Activated CD4-positive, alpha-beta T cell treated with anti-CD3 and anti-CD28 coated beads, Interleukin-2, amount 50 U/mL, for 48 hours (primary cell): ENCODE measurements at places on chromosomes 13 and 19.

DNA sequence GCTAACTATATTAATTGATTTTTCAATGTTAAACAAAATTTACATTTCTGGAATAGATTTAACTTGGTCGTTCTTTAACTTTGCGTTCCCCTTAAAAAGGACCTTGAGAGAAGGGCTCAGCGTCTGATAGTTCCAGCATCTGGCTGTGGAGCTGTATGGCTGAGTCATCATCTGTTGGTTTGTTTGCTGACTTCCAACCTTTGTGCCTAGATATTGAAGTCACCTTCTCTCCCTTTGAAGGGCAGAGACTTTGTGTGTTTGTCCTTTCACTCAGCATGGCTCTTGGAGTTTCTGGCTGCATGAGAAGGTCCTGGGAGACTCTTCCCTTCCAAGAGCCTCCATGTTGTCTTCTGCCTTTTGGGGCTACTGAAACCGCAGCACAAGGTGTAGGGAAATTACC is 16.6 kb upstream of the IRS2 start:
- no peak for DNase-seq

GRCh38 chr13:101013245-101013644 is 338.6 kb upstream of the TMTC4 start:
- no peak for DNase-seq

GRCh38 chr13:87923753-87924152 is 252.6 kb downstream of the SLITRK5 start:
- no peak for DNase-seq

DNA sequence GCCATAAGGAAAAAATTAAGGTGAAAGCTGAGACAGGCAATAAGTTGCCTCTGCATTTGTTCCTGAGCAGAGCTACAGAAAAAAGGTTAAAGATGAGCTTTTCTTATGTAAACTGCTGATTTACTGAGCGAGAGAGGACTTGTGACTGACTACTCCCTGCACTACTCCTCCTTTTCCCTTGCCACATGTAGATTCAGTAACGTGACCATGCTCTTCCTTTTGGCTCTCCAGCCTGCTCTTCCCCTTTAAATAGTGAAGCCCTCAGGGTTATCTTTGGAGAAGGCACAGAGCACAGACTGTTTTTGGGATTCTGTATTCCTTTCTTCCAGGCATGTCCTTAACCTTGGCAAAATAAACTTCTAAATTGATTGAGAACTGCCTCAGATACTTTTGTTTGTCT is 630.2 kb downstream of the UQCRFS1 start:
- no peak for DNase-seq

DNA sequence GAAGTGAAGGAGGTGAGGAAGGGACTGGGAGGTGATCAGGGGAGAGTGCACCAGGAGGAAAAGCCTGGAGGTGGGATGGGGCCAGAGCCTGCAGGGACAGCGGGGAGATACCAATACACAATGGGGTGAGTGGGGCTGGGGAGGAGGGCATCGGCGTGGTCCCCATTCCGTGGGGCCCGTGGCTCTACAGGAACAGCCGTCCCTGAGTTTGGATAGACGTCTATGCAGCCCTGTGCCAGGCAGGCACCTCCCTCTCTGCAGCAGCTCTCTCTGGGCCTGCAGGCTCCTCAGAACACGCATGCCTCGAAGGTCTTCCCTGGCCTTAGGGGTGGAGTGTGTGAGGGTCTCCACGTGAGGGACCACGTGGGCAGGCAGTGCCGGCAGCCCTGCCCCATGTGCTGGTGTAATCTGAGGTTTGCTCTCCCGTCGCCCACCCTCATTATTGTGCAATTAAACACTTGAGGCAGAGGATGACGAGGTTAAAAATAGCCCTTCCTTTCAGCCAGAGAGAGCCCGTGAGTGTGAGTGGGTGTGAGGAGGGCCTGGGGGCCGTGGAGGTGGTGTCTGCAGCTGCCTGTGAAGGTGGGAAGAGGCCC is 16.5 kb downstream of the C2CD4C start:
- no peak for DNase-seq

GRCh38 chr19:2511991-2512390 is 36.1 kb downstream of the GADD45B start:
- DNase-seq, result no peak

- DNase-seq, result peak; percentile 33
Measured at GRCh38 chr19:11261971-11262839, at the start of gene DOCK6. Gene DOCK6 (minus strand): TSS chr19:11262524. CDS start chr19:11262440, 84 bp downstream.

- no peak for DNase-seq
Measured at GRCh38 chr13:29324601-29325000, 270.9 kb downstream of the SLC7A1 start.
